Hematopoietic multipotent progenitor cell treated with erythropoietin and hydrocortisone succinate and interleukin-3 and kit ligand, for 4 days (in vitro differentiated cells): ENCODE measurements at places on chromosomes 3 and 15.

DNA sequence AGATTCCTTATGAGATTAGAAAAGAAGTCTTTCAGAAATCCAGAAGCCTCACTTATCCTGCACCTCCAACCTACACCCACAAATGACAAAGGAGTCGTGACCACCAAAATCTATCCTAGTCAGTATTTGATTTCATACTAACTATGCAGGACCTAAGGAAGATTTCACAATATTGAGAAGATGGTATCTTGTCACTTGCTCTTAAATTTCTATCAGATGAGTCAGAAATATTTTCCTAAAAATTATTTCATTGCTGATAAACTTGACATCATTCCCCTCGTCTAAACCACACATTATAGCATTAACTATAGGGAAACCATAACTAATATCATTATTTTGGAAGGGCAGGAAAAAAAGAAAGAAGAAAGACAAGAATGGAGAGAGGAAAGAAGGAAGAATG, 138.0 kb upstream of the THBS1 start:
- DNase-seq, result no peak

DNA sequence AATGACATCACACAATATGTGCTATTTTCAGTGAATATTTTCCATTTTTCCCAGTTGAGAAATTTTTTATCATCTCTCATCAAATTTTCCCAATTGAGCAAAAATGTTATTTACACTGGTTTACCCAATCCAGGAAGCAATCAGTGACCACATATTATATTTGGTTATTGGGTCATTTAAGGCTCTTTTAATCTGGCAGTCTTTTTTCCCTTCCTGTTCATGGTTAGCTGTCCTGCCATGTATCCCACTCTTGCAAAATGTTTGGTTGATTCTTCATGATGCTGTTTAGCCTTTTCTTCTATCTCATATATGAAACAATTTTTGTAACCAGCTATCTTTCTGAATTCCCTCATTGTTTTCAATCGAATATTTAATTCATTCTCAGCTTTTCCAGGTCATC, 626.0 kb downstream of the RBMS3 start:
- DNase-seq, result no peak

DNA sequence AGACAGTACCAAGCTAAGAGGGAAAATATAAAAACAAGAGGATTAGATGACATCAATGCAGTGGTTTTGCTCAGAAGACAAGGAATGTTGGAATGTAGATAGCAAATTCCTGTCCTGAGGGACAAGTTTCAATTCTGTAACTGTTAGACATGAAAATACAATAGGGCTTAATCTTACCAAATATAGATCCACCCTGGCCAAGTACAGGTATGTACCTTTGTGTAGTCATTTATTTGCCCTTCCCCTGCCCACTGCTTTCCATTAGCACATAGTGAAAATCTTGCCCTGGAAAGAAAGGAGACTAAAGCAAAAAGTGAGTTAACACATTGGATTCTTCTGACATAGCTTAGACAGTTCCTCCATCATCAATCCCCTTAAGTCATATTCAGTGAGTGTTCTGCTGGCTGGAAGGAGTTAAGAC, 389.0 kb upstream of the THBS1 start:
- DNase-seq, result no peak

DNA sequence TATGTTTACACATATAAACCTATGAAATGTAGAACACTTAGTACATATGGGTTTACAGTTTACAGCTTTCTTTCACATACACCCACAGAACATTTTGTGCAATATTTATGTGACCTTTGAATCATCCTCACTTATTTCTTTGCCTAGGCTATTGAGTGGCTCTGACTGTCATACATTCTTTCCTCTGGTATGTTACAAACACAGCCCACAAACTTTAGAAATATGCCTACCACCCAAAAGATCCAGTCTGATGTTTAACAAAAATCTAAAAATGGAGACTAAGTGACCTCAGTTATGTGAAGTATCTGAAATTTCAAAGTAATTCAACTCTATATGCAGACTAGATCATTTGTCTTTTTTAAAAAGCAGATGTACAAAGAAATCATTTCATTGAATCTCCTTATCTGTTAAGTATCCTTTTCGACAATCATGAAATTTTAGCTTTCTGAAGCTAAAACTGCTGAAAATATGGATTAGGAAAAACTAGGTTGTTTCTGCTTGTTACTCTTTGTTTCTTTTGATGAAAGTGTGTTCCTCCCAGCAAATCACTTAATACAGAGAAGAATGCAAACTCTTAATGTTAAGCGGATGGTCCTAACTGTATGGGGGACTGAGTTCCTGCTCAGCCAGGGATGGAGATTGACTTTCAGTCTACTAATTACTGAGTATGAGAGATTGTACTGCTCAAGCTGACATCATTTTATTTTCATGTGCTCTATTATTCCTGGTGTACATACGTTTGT, 27.7 kb downstream of the CCDC54 start:
- no peak for DNase-seq

GRCh38 chr3:171777596-171777995, 32.7 kb downstream of the PLD1 start:
- DNase-seq, result no peak
